ENCODE measurements at places on chromosomes 6 and 20.

DNA sequence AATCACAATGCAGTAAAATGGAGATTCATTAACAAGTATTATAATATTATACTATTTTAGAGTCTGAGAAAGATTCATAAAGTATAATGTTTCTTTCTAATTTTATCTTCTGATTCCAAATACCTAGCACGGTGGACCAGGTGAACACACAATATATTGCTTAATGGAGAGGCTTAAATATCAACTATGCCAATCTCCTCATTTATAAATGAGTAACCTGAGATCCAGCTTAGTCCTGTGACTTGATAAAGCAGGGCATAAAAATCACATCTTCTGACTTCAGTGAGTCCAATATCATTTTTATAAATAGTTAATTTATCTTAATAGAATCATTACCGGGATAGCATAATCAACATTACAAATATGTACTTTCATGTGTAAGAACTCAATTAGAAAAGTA lies 144.4 kb upstream of the GJE1 start:
- DNase-seq, result no peak

GRCh38 chr6:105331927-105332326 lies 71.0 kb downstream of the PREP start:
- DNase-seq, result no peak

DNA sequence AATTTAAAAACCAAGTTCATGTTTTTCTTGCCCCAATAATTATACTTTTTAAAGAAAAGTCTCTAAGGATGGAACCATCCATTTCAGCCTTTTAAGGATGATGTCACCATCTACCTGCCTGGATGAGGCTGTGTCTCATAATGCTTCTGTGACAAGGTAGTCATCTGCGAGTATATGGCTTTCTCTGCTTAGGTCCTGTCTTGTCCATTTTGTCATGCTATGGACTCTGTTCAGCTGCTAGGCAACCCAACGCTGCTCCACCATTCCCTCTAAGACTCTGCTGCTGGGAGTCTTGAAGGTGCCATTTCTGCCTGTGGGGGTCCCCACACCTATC lies 459.8 kb upstream of the RUNX2 start:
- DNase-seq, result no peak

GRCh38 chr6:5379647-5380242 lies 118.4 kb downstream of the FARS2 start:
- DNase-seq, result no peak

DNA sequence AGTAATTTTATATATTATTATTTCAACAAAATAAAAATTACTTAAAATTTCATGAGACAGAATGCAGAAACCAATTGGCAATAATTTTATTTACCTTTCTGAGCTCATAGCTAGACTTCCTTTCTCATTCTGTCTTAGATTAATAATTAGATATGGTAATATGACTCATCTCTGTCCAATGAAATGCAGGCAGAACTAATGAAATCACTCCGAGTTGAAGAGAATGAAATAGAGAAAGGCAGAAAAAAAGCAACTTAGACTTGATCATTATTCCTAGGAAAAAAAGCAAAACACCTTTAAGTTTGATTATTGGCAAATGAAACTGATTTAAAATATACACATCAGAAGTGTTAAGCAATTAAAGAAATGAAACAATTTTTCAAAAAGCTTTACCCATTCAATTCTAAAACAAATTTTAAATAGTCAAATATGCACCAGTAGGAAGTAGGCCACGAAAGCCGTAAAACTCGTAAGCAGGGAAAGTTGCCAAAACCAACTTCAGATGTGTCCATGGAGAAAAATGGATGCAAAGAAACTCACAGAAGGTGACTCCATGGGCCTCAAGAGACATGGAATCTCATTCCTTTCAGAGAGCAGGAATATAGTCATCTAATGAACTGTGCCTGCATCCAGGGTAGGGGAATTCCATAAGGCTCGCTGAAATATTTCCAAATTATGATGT lies 293.8 kb upstream of the RGS17 start:
- DNase-seq, result no peak

DNA sequence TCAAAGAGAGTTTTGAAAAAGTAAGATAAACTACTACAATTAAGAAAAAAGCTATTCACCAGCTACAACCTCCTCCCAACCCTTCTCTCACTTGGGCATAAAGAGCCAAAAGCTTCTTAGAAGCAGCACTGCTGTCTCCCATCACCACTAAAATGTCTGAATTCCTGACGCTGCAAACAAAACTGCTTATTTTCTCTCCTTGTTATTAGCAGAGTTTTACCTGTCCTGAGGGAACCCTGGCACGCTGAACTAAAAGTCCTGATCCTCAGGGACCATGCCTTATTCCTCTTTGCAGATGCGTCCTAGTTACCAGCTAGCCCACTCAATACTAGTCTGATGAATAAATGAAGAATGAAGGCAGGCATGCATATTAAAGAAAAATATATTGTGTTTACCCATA lies 1.1 kb downstream of the HACE1 start:
- no peak for DNase-seq

- DNase-seq, result no peak
Measured at GRCh38 chr6:134619077-134619476, 301.2 kb upstream of the SGK1 start.

GRCh38 chr20:38023181-38024001 lies 9.9 kb downstream of the TTI1 start:
- no peak for DNase-seq

GRCh38 chr6:35224720-35225119 lies 11.0 kb downstream of the SCUBE3 start:
- DNase-seq, result no peak

- DNase-seq, result no peak
Measured at GRCh38 chr20:61701802-61702201, 363.9 kb downstream of the TAF4 start.

- DNase-seq, result peak; percentile 48
Measured at GRCh38 chr6:106117579-106117978, 31.4 kb downstream of the PRDM1 start.

- no peak for DNase-seq
Measured at GRCh38 chr20:49785149-49785851, 27.3 kb upstream of the SLC9A8 start.

DNA sequence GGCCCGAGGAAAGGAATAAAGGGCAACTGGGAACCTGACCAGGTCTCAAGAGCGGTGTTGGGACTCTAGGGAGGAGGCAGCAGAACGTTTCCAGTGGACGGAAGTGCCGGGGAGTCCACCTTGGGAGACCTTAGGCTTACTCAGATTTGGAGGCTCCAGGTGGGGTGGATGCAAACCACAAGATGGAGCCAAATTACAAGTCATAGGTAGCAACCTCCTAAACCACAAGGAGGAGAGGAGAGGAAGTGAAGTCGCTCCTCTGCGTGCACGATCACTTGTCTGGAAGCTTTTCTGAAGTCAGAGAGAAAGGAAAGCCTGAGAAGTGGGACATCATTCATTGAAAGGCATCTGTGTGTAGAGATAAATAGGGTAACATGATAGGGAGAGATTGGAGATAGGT lies 9.3 kb downstream of the HLA-DOA start:
- DNase-seq, result no peak

- DNase-seq, result no peak
Measured at GRCh38 chr6:22928775-22929174, 359.4 kb downstream of the HDGFL1 start.

- DNase-seq, result no peak
Measured at GRCh38 chr6:4169028-4169789, 33.8 kb upstream of the ECI2 start.

Data from activated gamma-delta T cell treated with anti-CD3 and anti-CD28 coated beads, Interleukin-2, amount 50 U/mL, for 16 hours (primary cell).